ENCODE measurements at places on chromosomes 5 and 9.

GRCh38 chr9:114677418-114677817 lies 4.6 kb downstream of the TEX48 start:
- DNase-seq: no peak

DNA sequence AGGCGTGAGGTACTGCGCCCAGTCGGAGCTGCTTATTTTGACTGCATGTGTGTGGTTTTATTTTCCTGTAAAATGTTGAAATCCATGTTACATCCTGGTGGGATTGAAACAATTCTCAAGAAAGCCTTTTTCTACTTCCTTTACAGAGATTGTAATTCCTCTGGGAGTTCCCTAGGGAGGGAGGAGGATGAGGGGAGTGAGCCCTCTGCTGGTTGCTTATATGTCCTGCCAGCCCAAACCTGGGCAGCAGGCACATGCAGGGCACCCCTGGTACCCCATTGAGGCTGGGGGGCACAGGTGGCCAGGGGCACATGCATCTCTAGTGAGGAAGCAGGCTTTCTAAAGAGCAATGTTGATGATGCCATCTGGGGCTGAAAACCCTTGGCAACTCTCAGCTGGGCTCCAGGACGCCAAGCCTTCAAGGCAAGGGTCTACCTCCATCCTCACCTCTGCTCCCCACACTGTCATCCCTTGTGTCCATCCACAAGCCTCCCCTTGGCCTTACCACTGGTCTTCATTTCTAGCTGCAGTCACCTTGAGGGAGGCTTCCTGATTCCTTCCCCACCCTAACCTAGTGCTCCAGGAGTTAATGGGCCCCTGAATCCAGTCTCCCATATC lies 84.7 kb upstream of the TNFSF8 start:
- DNase-seq: no peak

DNA sequence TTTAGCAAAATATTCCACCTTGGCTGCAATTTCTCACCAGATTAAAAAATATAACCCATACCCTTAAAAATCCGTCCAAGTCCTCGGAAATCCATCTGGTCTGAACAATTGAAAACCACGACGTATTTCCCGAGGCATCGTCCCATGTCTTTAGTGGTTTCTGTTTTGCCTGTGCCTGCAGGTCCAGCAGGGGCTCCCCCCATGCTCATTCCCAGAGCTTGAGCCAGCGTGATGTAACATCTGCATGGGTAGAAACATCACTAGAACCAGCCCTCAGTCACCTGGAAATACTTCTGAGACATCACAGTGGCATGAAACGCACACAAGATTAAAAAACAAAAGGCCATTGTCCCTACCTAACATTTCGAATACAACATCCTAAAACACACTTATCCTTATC lies 114.0 kb downstream of the DNAH5 start:
- DNase-seq: no peak

DNA sequence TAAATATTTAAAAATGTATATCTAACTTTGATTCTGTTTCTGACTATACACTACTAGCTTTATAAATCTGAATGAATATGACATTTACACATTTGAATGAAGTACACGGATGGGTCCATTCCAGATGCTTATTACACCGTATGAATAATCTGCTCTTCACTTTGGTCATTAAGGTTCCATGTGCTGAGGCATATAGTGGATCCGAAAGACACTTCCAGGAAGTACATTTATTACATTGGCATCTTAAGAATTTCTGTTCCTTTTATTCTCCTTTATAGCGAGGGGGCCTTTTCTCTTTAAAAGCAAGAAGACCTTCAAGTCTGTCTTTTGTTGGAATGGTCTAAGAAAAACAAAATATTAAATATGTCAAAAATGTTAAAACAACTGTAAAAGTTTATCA lies 147.6 kb downstream of the AUH start:
- no peak for DNase-seq

GRCh38 chr9:31166516-31166915 lies 1217.9 kb upstream of the ACO1 start:
- no peak for DNase-seq

GRCh38 chr5:73215891-73216610 lies 43.1 kb downstream of the TMEM174 start:
- peak; percentile 80 for DNase-seq

- DNase-seq: peak; percentile 98
These were observed 41.6 kb downstream of the MYO10 start for GRCh38 chr5:16894236-16895057.

- no peak for DNase-seq
These were observed 1104.8 kb upstream of the COX7C start for GRCh38 chr5:85512896-85513295.

- DNase-seq: no peak
These were observed 80.4 kb downstream of the ALDH7A1 start for GRCh38 chr5:126514558-126515141.

DNA sequence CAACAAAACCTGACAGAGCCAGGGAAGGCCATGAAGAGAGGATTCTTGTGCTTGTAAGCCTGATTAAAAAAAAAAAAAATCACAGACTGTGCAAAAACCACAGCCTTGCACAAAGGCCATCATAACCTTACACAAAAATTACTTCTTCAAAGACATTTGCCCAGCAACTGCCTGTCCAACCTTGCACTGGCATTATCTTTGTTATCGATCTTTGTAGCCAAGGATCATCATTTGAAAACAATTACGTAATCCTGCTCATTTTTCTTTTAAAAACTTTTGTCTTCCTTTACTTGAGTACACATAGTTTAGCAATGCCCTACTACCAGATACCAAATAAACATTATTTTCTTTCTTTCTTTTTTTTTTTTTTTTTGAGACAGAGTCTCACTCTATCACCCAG lies 125.1 kb downstream of the TEX10 start:
- DNase-seq: no peak

- no peak for DNase-seq
These were observed 242.6 kb downstream of the NPR3 start for GRCh38 chr5:32953694-32954093.

GRCh38 chr9:120358877-120359276 lies 221.1 kb downstream of the CDK5RAP2 start:
- no peak for DNase-seq

- DNase-seq: no peak
These were observed 87.6 kb downstream of the ADAMTS6 start for GRCh38 chr5:65394087-65394486.

GRCh38 chr5:9785751-9786150 lies 155.6 kb upstream of the TAS2R1 start:
- no peak for DNase-seq

- no peak for DNase-seq
These were observed 85.0 kb downstream of the PRRT1B start for GRCh38 chr9:131630205-131630831.

DNA sequence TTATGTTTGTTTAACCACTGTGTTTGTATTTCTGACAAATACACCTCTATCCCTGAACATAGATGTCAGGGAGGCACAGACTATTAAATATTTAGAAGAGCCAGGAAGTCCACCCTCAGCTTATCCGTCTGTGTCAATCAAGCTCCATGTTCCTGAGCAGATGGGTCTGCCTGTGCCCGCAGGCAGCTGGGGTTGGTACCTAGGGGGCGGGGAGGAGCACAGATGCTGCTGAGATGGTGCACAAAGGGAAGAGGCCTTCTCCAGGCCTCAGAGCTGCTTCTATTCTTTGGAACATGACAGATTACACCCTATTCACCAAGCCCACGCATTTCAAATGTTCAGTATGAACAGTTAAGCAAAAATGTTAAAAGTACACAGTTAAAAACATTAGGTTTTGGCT lies 142.1 kb downstream of the EPB41L4A start:
- no peak for DNase-seq

- DNase-seq: peak; percentile 59
These were observed 33.4 kb downstream of the TJP2 start for GRCh38 chr9:69207503-69207902.

GRCh38 chr5:4191041-4191440 lies 595.4 kb downstream of the IRX1 start:
- peak; percentile 11 for DNase-seq

DNA sequence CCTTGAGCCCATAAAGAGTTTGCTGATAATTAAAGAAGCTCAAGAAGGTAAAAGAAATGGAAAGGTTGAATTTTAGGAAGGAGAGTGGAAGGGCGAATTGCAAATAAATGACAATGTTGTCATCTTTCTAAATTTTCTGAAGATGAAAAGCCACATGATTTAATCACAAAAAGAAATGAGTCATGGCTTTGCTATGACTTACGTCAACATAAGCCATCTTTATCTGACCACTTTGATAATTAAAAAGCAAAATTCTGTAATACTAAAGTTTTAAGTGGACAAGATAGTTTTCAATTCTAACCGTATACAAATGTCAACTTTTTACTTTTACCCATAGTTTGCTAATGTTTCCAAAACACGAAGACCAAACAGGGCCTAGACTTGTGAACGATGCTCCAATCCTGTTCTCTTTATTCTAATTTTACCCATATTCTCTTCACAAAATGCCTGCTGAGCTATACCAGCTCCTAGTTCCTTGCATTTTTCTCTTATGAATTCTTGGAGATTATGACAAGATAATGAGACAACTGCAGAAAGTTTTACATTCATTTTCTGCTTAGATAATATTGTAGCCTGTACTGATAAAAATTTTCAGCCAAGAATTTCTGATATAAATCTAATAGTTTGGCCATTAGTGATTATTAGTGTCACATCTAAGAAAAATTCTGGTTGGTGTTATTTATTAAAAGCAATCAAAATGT lies 21.8 kb upstream of the PRUNE2 start:
- DNase-seq: no peak

- no peak for DNase-seq
These were observed 145.4 kb upstream of the RAD23B start for GRCh38 chr9:107137495-107138202.

DNA sequence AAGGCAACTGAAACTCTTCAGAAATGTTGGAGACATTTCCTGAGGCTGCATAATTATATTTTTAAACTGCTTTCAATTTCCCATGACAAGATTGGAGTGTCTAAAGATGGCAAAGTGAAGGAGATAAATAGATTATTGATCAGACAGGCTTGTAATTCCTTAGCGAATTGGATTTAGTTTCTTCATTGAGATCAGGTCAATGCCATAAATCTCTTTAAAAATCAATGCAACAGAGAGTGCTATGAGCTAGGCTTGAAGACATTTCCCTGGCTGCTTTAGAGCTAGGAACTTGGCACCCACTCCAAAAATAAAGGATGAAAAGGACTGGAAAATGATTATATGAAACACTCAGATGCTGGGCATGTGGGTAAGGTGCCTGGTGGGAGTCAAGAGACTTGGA lies 828.4 kb downstream of the TLR4 start:
- no peak for DNase-seq

GRCh38 chr9:17387565-17387964 lies 191.3 kb upstream of the SH3GL2 start:
- DNase-seq: no peak

GRCh38 chr9:8571643-8572042 lies 772.1 kb upstream of the DMAC1 start:
- DNase-seq: no peak

- DNase-seq: no peak
These were observed 54.6 kb upstream of the TCF7 start for GRCh38 chr5:134059758-134060495.

GRCh38 chr5:59845730-59846129 lies 47.8 kb downstream of the PDE4D start:
- no peak for DNase-seq

DNA sequence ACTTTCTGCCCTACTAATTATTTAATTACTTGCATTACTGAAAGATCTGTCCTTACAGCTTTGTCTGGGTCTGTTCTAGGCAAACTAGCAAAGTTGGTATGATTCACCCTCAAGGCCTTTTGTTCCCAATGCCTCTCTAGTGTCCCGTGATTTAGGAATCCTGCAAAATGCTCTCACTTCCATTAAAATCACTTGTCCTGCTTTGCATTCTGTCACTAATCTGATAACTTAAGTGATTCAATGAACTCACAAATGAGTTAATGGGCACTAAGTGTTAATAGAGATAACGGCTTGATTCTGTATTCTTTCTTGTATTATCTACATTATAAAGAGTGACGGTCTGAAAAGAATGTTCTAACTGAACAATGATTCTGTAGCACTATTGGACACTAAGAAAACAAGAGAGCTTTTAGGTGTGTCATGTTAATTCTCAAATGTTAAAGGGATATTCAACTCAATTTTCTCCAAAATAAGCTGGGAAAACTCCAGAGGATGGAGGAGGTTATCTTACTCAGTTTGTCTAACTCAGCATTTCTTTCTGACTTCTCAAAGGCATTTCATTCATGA lies 697.3 kb downstream of the CETN3 start:
- no peak for DNase-seq

DNA sequence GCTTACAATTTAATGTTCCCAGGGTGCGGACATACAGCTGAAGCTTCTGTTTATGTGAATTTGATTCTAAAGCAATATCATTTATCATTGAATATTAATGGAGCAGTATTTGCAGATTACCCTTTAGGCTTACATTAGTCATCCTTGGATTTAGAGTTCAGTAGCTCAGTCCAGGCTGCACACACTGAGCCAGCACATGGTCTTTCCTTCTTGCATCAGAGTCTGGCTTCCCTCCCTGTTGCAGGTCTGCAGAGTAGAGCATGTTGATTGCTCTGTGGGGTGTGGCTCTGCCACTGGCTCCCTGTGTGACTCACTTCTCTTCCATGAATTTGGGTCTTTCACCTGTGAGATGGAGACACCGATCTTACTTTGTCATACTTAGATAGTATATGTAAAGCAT lies 36.8 kb downstream of the NSG2 start:
- no peak for DNase-seq

- no peak for DNase-seq
These were observed 338.2 kb downstream of the NTRK2 start for GRCh38 chr9:85007748-85008147.

DNA sequence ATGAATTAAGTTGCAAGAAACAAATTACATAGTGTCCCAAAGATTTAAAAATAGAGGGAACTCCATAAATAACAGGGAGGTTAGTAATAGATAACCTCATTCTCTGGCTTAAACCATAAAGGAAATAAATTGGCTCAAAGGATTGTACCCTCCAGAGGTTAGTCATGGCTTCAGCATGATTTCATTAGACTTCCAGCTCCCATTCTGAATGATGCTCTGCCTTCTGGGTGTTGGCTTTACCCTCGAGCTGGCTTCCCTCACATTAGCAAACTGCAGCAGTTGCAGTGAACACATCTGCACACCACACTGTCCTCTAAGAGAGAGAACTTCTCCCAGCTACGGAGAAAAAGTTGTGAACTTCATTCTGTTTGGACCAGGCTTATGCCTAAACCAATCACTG lies 70.4 kb downstream of the RGS7BP start:
- DNase-seq: no peak

DNA sequence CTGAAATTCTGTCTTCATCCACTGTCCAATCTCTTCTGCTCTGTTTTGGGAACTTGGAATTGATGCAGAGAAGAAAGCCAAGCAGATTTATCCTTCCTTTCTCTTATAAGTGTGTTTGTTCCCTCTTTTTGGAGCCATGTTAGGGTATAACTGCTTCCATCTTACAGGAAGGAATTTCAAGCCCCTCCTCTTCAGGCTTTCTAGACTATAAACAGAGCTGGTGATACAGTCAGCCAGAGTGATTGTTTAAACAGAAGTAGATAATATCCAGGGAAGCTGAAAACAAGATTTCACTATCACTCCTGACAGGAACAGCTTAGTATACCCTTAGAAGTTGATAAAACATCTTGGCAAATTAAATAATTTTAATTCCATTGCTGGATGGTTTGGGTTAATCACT lies 102.1 kb upstream of the DMRT1 start:
- DNase-seq: no peak

All from NCI-H526 treated with DMSO at 0.1 percent for 48 hours (cell line).